CD4-positive, alpha-beta T cell treated with Interleukin-4 for 1 hour (primary cell): ENCODE measurements at places on chromosomes 16 and 17.

GRCh38 chr17:48993951-48994350 is 3.2 kb upstream of the IGF2BP1 start:
- DNase-seq: no peak

GRCh38 chr17:45904866-45905265 is 10.5 kb downstream of the MAPT start:
- no peak for DNase-seq

GRCh38 chr17:33202021-33202420 is 91.1 kb downstream of the ASIC2 start:
- no peak for DNase-seq

GRCh38 chr17:10166176-10166935 is 32.0 kb downstream of the GAS7 start:
- DNase-seq: no peak

GRCh38 chr17:48352630-48353029 is 77.4 kb downstream of the SKAP1 start:
- DNase-seq: no peak

DNA sequence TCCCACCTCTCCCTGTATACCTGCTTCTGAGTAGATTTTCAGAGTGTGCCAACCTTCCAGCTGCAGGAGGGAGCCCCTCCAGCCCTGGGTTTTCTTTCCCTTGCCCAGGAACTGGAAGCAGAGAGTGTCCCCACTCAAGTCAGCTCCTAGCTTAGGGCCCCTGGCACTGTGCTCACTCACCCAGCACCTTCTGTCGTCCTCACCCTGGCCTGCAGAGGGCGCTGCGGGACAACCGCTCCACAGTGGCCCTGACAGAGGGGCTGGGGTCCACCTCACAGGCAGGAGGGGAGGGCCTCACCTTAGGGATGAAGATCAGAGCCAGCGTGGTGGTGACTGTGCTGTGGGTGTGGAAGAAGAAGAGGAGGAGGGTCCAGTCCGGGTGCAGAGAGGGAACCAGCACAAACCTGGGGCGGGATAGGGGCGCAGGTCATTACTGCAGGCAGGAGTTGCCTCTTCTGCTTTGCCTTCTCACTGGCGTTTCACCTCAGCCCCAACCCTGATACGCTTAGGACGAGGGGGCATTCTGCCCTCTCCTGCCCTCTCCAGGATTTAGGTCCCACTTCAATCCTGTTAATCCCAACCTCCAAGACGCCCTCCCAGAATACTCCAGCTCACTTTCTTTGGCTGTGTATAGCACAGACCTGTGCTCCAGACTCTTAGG is 10.0 kb downstream of the GPR179 start:
- no peak for DNase-seq

DNA sequence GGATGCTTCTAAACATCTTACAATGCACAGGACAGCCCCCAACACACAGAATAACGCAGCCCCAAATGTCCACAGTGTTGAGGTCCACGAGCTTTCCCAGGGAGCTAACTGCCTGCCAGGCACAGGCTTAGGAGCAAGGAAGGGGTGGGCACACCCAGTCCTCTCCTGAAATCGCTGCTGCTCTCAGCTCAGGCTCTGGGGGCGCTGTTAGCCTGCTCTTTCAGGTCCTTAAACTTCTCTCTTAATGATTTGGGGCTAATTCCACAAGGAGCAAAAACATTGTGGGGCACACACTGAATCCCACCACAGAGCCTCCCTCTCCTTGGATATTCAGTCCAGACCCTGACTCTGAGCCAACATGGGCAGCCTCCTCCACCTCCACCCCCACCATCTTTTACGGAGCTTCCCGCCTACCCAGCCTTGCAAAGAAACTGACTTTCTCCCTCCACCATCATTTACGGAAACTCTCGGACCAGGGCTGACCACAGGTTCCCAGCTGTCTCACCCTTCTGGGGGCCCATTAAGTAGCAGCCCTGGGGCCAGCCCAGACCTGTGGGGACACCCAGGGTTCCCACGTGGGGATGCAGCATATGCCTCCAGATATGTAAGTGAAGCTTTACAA is 1.1 kb downstream of the CD300H start:
- peak; percentile 27 for DNase-seq

- no peak for DNase-seq
Observed at GRCh38 chr17:63039342-63039741, 73.3 kb downstream of the TANC2 start.

DNA sequence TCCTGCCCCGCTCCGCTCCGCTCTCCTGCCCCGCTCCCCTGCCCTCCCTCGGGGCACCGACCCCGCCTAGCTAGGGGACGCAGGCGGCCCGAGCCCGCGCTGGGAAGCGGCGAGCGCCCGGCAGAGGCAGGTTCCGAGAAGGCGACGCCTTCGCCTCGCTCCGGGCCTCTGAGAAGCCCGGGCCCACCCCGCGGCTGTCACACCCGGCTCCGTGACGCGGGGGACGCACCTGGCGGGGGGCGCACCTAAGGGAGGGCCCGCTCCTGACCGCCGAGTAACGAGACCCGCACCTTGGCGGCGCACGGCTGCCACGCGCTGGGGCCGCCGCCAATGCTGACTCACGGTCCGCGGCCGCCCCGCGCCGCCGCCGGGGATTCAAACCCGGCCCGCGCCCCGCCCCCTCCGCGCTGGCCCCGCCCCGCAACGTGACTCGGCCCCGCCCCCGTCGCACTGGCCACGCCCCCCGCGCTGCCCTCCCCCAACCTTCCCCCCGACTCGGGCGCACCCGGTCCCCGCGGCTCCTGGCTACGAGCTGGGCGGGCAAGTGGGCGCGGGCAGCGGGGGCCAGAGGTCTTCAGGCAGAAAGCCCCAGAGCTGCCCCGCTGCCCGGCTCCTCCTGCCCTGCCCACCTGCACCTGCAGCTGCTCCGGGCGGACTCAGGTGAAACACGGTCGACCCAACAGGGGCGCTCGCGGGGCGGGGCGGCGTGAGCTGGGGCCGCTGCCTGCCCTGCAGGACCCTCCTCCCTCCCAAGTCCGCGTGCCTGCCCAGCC is 27.8 kb downstream of the GNPTG start:
- DNase-seq: peak; percentile 45
